ENCODE measurements at places on chromosomes 13 and 19. TPM values are rescaled to one million over a fixed set of nuclear protein-coding genes. Genes with fewer than 3 reads are reported as not detected.

DNA sequence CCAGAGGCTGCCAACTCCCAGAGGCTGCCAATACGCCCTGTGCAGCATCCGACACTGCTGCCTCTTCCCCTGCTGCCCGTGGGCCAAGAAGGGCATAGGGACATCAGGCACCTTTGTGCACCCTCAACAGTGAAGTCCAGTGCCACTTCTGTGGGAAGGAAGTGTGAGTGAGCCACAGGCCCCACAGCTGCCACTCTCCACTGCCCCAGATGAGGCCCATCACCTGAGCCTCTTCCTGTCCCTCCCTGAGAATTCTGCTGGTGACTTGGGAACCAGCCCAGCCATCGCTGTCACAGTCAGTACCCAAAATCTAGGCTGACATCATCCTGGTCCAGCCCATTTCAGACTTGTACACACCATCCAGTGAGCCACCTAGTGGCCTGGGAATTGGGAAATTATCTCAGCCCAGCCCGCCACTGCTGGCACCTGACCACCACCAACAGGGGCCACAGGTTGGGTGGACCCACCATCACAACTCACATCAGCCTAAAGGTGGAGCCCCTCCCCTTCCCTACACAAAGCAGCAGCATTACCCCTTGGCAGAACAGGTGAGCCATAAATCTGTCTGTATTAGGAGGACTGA, 733.9 kb upstream of the KLHL1 start:
- no peak overlapping the region for H3K27ac ChIP-seq
- no peaks in the 10 kb centered on the region for H3K4me1 ChIP-seq
- DNase-seq = peak; percentile 3
- no peaks in the 10 kb centered on the region for H3K36me3 ChIP-seq
- H3K27me3 ChIP-seq = no peaks in the 10 kb centered on the region

GRCh38 chr19:29860492-29860891, 48.7 kb downstream of the CCNE1 start:
- no peaks in the 10 kb centered on the region for H3K36me3 ChIP-seq

- no peaks in the 10 kb centered on the region for H3K27me3 ChIP-seq
- no peak overlapping the region for H3K4me3 ChIP-seq
- no peak for DNase-seq
- no peaks in the 10 kb centered on the region for H3K36me3 ChIP-seq
- no peaks in the 10 kb centered on the region for H3K4me1 ChIP-seq
Measured at GRCh38 chr13:41859565-41859964, 101.3 kb downstream of the VWA8 start.

GRCh38 chr19:23957660-23958281, 43.1 kb downstream of the ZNF726 start:
- H3K27me3 ChIP-seq = no peaks in the 10 kb centered on the region
- no peak overlapping the region for H3K4me3 ChIP-seq
- no peaks in the 10 kb centered on the region for H3K36me3 ChIP-seq

- H3K27me3 ChIP-seq = no peaks in the 10 kb centered on the region
- no peak overlapping the region for H3K27ac ChIP-seq
- H3K4me1 ChIP-seq = peaks cover 11% of the 10 kb centered on the region
- H3K36me3 ChIP-seq = no peaks in the 10 kb centered on the region
Measured at GRCh38 chr13:48576448-48577010, 43.6 kb upstream of the RCBTB2 start.

The LILRB3 gene
- total RNA-seq = 43.4 TPM

The MEIOSIN gene
- not detected for total RNA-seq

The HAUS8 gene
- total RNA-seq = 8.9 TPM

The CLEC17A gene
- total RNA-seq = not detected

All from upper lobe of left lung (tissue), 6 donors.